ENCODE measurements at places on chromosomes 11 and 22.
A peak's percentile ranks its signal among the peaks of the same experiment; 100 is the strongest.

DNA sequence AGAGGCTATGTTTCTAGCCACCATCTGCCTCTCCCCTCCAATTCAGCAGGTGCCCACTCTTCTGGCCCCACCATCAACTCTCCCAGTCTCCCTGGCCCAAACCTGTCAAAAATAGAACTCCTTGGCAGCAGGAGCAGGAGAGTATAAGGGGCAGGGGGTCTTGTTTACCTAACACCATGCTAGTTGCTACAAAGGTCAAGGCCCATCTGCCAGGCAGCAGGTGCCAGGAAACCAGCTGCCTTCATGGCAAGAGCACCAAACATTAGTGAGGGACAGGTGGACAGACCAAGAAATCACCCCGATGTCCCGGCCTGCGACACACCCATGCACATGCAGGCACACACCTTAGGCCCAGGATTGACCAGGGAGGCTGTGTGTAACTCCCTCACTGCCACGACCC lies 387.9 kb downstream of the BUD13 start:
- DNase-seq: no peak

GRCh38 chr11:3826721-3827120 lies 14.0 kb downstream of the RHOG start:
- DNase-seq: peak; percentile 58

DNA sequence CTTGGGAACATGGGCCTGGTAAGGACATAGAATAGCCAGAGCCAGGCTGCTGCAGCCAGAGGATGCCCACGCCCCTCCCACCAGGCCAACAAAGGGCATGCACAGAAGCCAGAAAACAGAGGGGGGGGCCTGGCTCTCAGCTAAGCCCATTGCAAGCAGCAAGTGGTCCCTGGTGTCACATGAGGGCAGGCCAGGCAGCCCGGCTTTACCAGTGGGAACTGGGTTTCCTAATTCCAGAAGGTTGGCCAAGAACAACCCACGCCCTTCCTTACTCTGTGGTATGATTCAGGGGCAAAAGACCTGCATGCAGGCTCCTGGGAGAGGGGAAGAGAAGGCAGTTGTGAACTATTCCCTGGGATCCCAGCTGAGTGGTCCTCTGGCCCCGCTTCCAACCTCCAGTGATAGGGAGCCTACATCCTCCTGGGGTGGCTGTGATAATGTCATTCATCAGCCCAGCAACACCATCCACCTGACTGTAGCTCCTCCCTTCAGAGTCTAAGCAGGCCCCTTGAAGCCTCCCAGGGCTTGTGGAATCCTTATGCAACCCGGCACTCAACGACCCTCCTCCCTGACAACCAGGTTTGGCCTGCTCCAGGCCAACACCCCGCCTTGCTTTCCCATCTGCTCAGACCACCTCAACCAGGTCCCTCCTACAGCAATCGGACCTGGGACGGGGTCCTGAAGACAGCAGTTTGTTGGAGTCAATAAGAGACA lies 62.1 kb upstream of the LMO1 start:
- DNase-seq: no peak

DNA sequence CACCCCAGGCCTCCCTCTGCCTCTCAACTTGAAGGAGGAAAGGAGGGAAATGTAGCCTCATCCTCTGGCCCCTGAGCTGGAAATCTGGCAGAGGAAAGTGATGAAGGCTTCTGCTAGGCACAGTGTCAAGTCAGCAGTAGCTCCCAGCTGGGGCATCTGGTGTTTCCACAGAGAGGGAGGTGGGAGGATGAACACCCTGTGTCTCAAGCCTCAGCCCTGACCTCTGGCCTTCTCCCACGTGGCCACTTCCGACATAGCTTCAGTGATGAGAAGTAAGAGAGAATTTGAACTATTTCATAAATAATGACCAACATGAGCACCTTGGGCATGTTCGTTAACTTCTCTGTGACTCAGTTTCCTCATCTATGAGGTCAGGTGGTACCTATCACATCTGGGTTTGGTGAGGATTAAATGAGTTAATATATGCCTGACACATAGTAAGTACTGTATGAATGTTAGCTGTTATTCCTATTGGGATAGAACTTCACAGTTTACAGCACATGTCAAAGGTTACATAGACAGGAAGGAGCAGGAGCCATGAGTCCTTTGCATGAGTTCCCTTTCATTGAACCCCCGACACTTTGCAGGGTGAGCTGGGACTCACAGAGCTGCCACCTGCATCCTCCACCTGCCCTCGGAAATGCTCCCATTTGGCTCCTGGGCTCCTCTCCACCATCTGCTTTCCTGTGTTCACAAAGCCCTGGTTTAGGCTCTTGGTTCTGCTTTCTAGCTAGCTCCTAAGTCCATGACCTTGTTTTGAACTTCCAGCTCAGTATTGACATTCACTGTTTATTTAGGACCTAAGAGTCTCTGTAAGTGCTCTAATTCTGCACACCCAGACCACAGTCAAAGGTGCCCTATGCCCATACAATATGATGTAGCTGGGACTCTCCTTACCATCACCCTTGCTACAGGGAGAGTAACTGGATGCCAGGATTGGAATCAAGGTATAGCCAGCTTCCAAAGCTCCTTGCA lies 61.7 kb downstream of the CSNK2A3 start:
- no peak for DNase-seq

- no peak for DNase-seq
These were observed 624 bp upstream of the B4GALNT4 start for GRCh38 chr11:368414-369335.

DNA sequence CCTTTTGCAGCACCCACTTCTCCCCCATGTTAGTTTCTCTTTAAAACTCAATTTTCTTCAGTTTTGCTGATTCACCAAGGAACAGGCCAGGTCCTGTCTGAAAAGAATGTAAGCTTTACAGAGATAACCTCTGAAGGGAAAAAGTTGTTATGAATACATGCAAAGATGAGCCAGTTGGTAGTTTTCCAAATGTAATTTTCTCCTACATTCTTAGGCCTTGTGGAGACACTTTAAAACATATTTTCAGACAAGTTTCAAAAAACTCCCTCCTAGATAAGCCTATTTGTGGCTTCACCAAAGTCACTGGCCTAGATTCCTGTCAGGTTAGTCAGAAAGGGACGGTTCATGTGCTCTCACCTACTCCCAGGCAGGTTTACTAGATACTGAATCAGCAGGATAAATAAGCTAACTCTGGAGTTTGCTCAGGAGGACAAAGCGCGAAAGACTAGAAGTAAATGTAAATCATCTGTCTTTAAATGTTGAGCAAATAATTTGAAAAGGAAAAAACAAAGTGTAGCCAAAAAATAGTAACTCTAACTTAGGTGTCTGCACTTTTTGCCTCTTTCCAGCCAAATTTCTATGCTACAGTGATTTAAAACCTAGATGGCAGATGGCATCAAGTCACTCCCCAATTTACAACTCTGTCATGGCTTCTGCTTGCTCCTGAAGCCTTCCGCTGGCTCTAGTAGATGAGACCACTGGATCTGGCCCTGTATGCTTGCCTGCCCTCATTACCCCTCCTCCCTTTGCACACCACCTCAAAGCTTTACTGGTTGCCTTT lies 4.9 kb upstream of the ATP6V1E1 start:
- DNase-seq: no peak

- no peak for DNase-seq
These were observed 303.5 kb upstream of the ANO3 start for GRCh38 chr11:26028393-26028911.

DNA sequence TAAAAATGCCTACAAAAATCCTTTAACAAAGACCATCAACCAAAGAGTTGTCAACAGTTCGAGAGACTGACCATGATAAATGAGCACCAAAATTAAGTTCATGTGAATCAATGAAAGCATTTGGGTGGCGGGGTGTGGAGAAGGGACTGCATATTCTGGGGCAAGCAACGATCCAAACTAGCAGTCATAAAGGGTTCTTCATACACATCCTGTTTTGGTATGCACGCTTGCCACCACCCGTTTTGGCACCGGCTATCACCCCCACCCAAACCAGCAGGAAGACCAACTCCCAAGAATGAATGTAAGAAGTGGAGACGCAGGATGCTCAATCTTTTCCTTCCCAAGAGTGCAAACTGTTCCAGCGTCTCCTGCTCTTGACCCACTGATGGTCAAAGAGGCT lies 80.8 kb downstream of the SGSM3 start:
- no peak for DNase-seq

GRCh38 chr11:8744423-8744822 lies 61.8 kb downstream of the RPL27A start:
- DNase-seq: no peak

DNA sequence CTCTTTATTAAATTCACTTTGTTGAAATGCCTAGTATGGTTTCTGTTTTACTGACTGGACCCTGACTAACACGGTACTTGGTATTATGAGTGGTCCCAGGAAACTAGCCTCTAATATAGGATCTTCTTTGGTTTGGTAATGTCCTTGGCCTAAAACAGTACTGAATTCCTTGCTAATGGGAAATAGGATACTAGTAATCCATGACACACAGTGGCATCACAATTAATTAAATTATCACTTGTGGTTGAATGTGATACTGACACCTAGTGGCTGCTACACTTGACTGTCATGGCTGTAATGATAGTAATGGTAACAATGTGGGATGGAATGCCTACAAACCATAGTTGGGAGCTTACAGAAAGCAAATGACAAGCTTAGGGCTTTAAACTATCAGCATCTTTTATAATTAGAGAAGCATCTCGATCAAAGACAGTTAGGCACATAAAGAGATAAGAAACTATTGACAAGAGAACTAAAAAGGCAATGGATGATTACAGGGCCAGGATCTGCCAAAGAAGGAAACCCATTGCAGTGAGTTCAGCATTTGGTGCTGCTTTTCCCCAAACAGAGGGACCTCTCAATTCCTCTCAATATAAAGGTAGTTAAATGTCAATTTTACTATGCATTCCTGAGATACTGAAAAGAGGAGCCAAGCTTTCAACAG lies 8.6 kb downstream of the DNHD1 start:
- DNase-seq: no peak

DNA sequence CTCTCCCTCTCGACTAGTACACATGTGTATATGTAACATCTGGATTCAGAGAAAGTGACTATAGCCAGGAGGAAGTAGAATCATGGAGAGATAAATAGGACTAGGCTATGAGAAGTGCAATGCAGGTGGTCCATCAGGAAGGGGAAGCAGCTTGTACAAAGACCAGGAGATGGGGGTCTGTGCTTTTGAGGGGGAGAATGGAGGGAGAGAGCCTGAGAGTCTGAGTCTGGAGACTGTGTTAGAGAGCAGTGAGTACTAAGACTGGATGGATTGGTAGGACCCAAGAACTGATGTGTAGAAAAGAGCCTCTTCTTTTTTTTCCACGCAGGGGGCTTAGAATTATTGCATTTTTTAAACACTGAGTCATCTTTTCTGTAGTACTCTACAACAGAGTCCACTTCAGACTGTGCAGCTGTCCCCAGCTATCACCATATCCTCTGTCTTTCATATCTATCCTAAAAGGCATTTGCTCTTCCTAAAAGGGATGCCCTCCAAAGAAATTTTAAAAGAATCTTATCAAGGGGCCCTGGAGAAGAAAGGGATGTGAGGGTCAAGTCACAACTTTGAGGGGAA lies 80.4 kb downstream of the BDNF start:
- DNase-seq: no peak

DNA sequence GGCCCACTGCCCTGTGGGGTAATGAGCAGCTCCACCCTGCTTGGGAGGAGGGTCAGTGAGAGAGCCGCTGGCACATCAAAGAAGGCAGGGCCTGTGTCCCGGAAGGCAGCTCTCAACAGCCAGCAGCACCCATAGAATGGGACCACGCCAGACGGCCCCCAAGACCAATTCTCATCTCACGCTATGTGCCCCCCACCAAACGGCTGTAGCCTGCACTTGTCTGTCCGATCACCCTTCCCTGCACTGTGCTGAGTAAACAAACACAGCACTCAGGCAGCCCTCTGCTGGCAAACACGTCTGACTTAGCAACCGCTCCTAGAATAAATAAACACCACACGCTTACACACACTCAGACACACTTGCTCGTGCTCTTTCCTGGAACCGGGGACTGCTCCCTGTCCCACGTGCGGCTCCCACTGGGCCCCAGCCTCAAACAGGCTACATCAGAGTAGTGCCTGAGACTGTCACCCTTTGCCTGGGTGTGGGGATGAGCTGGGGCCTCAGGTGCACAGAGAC lies 53.2 kb upstream of the CDON start:
- DNase-seq: no peak

DNA sequence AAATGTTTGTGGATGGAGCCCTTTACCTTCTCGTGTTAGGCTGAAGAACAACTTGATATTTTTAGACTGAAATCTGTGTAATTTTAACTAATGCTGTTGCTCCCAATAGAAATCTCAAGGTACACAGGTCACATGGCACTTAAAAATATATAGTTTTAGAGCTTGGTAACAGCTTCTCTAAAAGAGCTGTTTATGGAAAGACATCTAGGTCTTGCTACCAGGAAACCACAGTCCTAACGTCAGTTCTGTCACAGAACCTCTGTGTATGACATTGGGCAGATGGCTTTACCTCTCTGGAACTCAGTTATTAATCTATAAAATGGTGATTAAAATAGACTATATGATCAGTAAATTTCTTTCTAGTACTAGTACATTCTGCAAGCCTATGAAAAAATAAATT lies 35.4 kb downstream of the PAK1 start:
- no peak for DNase-seq

DNA sequence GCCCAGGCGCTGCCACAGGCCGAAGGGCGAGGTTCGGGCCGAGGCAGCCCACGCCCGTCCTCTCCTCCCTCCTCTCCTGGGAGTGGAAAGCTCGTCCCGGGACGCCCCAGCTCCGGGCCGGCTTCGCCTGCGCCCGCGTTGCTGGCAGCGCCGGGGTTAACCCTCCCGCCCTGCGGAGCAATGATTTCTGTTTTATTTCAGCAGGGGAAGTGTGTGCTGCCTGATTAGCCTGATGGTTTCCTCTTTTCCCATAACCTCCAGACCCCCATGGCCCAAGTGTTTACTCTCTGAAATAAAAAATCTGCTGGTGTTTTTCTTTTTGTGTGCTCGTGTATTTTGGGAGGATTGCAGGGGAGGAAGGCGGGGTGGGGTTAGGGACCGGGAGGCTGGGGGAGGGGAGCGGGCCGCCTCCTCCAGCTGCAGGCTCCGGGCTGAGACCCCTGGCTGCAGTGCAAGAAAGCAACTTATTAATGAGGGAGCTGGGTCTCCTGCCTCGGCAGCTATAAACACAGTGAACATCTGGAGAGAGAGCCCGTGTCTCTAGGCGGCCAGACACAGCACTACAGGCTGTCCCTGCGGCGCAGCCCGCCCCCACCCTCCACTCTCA lies 38.6 kb downstream of the ETS1 start:
- DNase-seq: peak; percentile 64

GRCh38 chr22:19522881-19523239 lies 1.4 kb downstream of the CLDN5 start:
- DNase-seq: no peak

Measured in H1 (cell line).